ENCODE measurements at places on chromosomes 5 and 9.

- no peak for DNase-seq
Observed at GRCh38 chr5:74209571-74209970, 431.0 kb downstream of the ENC1 start.

DNA sequence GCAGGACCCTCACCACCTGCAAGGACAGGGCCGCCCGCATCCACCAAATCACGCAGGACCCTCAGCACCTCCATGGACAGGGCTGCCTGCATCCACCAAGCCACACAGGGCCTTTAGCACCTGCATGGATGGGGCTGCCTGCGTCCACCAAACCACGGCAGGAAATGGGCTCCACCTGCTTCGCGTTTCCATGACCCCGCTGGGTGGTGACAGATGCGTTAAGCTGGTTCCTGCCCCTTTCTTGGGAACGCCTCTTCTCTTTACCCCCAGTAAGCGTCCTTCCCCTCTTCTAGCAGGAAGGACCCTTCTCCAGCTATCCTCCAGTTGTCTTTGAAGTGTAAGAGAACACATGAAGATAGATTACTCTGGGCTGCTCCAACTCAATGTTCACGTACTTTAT is 13.5 kb downstream of the FBP1 start:
- DNase-seq: no peak

- DNase-seq: peak; percentile 65
Observed at GRCh38 chr9:89529243-89530035, 31.5 kb upstream of the SEMA4D start.

GRCh38 chr5:10576121-10576789 is 12.4 kb downstream of the ANKRD33B start:
- DNase-seq: no peak

- no peak for DNase-seq
Observed at GRCh38 chr9:37102486-37102885, 17.9 kb upstream of the ZCCHC7 start.

GRCh38 chr9:127128341-127129072 is 6.1 kb upstream of the ANGPTL2 start:
- no peak for DNase-seq

GRCh38 chr9:96050048-96050860 is 174.8 kb downstream of the ERCC6L2 start:
- no peak for DNase-seq

DNA sequence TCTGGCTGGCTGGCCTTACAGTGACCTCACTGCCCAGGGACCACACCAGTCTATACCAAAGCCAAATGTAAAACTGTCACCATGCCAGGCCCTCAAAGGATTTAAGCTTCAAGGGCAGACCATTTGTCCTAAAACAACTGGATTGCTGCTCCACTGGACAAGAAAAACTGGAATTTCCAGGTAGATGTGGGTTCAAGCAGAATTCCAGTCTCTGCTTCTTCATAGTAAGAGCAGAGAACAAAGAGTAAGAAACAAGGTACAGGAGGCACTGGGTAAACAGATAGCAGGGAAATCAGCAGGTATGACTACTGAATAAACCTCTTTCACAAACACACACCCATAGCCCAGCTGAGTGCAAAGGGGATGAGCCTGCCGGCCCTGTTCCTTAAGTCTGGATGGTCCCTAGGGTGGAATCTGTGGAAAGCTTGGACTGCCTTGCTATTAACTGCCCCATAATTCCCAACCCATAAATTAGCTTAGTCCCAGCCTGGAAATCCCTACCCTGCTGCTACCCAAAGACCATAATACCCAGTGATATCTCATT is 5.5 kb downstream of the B4GALT1 start:
- DNase-seq: no peak

DNA sequence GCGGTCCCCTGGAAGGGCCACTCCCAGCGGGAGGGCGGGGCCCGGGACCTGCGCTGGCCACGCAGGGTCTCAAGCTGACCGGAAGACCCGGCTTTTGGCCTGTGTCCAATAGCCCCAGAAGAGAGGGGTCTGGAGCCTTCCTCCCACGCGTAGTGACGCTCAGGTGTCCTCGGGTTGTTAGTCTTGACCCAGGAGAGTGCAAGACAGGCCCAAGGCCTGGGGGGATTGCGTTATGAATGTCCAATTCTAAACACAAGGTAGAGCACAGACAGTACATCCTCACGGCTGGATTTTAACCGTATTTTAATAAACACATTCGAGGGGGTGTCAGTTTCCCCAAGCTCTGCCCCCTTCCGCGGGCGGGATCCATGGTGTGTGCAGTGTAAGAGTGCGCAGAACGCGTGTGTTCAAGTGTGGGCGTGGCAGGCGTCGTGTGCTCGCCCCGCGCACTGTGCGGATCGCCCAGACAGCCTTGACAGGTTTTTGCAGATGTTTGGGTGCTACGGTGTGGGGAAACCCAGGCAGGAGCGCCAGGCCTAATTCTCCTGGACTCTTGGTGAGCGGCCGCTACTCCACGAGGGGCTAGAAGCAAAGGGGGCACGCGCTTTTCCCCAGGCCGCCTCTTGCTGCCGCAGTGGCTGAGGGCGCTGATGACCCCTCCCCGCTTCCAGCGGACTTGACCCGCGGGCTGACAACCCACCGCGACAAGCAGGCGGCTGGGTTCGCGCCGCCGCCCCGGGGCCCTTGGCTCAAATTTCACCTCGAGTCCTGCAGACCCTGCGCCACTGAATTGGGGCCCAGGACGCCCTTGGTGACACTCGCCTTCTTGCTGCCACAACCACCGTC is 6.1 kb upstream of the DMRT3 start:
- DNase-seq: no peak

GRCh38 chr9:33778700-33779351 is 16.5 kb upstream of the PRSS3 start:
- DNase-seq: peak; percentile 12

DNA sequence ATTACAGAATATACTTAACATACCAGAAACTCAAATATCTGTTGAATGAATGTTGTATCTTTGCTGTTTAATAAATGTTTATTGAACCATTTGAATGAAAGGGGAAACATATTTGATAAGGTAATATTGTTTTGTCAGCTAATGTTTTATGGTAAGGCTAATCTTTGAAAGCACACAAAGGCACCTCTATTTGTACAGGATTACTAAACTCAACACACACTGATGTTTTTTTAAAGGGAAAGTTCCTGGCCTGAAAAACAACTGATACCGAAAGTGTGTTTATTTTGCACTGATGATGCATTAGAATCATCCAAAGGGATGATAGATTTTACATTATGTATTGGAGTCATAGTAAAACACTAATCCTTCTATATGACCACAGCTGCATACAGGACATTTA is 82.5 kb downstream of the ADCY2 start:
- no peak for DNase-seq

DNA sequence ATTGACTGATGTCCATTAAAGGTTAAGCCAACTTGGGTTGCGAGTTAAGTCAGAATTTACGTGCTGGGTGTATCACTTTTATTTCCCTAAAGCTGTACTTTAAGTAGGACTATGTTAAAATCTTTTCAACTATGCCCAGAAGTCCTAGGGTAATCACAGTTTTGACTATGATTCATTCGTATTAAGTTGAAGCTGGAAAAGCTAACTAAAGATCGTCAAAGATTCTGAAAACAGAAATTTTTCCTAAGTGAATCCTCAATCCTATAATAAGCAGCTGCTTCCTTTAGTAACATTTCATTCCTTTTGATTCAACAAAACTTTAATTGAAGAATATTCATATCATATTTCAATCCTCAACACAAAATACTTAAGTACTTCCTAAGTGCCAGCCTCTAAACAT is 460.4 kb downstream of the ACTL7B start:
- DNase-seq: no peak

DNA sequence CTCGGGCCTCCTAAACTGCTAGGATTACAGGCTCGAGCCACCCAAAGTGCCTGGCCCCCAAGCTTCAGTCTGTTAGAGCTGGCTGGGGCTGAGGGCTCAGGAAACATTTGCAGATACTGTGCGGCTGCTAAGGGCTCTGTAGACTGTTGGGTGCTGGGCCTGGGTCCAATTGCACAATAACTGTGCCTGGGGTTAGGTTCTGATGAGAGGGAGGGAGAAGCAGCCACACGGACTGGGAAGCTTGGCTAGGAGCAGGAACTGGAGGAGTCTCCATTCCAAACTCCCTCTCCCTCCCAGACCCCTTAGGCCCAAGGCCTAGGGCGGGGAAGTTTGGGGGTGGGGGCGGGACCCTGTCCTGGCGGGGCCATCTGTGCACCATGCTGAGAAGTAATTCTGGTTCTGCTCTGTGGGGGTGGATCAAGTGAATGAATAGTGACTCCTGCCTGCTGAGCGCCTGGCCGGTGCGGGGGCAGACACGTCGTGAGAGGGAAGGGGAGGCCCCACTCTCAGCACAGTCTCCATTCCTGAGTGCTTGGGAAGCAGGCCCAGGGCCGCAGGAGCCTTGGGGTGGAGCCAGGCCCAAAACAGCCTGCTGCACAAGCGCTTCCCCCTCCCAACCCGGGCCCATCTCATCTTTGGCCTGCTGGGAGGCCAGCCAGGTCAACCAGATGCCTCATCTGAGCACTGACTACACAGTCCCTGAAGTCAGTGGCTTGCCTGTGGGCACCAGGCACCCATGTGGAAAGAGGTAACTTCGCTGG is 1.5 kb downstream of the ASS1 start:
- DNase-seq: peak; percentile 14

GRCh38 chr5:68279984-68280383 is 64.4 kb downstream of the PIK3R1 start:
- DNase-seq: no peak

- no peak for DNase-seq
Observed at GRCh38 chr9:89359751-89360261, 41.5 kb downstream of the SECISBP2 start.

- no peak for DNase-seq
Observed at GRCh38 chr5:61270510-61271165, 61.4 kb upstream of the ZSWIM6 start.

DNA sequence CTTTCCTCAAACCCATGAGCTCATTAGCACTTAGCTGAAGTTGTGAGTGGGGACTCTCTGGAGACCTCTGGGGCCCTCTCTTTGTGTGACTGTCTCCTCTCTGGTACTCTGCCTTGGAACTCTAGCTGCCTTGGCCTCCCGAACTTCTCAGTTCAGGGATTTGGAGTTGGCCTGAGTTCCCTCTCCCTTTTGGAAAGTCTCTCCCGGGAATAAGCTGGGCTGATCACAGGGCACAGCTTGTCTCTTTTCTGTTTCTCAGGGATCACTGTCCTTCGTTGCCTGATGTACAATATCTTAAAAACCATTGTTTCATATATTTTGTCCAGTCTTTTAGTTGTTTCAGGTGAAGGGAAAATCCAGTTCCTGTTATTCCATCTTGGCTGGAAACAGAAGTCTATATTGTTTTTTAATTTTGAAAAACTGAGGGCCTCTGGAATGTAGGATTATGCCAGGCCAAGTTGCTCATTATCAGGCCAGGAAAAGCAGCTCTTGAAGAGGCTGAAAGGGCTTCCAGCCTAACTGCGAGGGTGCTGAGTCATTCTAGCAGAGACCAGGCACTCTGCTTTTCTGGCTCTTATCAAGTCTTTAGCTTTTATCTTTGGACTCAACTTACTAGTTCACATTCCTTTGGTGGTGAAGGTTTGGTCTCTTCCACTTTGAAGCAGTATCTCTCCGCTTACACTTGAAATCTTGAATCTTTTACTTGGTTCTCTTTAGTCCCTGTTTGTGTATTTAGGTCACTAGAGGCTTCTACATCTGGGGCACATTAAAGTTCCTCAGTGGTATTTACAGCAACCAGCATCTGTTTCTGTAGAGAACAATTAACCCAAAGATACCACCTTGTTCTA is 8.4 kb upstream of the RGS3 start:
- DNase-seq: no peak

DNA sequence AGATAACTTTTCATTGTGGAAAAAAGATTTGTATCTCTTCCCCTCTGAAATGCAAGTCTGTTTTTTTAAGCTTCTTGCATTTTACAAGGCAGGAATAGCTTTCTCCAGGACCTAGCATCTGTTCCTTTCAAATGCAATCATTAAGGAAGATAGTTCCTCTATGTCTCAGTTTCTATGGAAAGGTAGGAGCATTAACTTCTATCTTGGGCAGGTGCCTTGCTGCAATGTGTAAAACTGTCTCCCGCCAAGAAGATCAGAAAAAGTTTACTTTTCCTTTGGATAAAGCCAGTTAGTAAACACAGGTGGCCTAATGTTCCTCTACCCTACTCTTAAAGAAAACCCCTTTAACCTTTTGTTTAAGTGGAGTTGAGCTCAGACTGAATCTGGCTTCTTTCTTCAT is 560.6 kb upstream of the CYLC2 start:
- no peak for DNase-seq

DNA sequence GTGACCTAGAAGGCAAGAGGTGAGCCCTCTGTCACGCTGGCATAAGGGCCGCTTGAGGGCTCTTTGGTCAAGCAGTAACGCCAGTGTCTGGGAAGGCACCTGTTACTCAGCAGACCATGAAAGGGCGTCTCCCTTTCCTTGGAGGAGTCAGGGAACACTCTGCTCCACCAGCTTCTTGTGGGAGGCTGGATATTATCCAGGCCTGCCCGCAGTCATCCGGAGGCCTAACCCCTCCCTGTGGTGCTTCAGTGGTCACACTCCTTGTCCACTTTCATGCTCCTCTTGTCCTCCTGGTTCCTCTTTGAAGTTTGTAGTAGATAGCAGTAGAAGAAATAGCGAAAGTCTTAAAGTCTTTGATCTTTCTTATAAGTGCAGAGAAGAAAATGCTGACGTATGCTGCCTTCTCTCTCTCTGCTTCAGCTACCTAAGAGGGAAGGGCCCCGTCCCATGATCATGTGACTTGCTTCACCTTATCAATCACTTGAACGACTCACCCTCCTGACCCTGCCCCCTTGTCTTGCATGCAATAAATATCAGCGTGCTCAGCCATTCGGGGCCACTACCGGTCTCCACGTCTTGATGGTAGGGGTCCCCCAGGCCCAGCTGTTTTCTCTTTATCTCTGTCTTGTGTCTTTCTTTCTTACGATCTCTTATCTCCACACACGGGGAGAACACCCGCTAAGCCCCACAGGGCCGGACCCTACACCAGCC is 16.7 kb upstream of the SCGB3A1 start:
- no peak for DNase-seq

GRCh38 chr5:175478384-175479124 is at the start of gene SFXN1:
Gene SFXN1, plus strand, starts transcription at chr5:175478560. Its CDS starts 13,544 bp downstream, at chr5:175492104.
- peak; percentile 84 for DNase-seq

GRCh38 chr9:127979333-127980059 is 1.3 kb downstream of the EEIG1 start:
- peak; percentile 83 for DNase-seq

DNA sequence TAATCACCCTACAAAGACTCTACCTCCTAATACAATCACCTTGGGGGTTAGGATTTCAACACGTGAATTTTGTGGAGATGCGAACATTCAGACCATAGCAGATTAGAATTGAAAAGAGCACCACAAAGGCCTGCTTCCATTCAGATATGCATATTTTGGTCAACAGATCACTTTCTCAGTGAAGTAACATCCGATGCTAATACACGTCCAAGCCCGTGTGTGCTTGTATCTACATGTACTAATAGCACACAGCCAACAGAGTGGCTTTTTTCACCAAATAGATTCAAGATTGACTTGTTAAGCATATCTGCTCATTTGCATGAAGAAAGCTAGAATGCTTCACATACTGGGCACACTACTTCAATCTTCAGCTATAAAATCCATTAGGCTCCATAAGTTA is 35.6 kb upstream of the SSBP2 start:
- no peak for DNase-seq
